CD4-positive, alpha-beta T cell treated with Interleukin-17A for 1 hour (primary cell): ENCODE measurements at places on chromosomes 1 and 21.

DNA sequence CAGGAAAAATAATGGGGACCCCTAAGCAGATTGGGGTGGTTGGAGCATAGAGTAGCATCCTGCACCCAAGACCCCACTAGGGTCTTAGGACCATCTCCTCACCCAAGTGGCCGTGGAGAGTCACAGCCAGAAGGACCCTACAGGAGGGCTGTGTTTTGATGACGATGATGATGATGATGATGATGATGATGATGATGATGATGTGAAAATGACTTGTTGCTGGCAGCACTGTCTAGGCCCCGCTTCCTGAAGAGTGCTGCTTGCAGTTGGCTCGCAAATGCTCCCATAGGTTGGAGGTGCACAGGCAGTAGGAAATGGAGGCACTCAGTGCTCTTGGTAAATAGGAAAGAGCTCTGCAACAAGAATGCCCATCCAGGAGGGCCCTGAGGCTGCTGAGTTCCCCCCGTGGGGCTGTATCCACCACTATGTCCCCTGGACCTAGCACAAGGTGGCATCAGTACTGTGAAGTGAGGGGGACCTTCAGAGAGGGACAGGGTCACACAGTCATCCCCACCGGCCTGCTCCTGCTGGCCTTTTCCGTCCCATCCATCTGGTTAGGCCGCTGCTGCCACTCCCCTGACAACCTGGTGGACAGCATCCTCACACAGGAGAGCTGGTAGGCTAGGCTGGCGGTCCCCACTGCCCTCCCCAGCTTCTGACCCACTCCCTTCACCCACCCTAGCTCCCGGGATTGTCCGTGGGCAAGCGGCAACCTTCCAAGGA, 139.6 kb downstream of the FOXD2 start:
- no peak for DNase-seq

GRCh38 chr1:54009406-54009805, 8.6 kb downstream of the LDLRAD1 start:
- no peak for DNase-seq

DNA sequence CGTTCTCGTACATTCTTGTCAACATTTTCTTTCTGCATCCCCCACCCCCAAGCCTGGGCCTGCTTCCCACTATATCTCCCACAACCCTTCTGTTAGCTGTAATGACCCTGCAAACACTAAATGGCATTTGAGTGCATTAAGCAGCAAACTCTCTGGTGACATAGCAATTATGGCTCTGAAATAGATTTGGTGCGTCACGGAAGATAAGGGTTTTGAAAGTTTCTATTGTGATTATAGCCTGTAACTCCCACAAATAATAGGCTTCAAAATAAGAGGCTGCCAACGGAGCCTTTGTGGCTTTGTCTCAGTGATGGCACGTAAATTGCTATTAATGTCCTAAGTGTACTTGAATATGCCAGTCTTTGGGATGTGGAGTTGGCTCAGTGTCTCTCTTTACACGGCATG, 277.6 kb downstream of the PBX1 start:
- no peak for DNase-seq

GRCh38 chr21:15160136-15160535, 95.3 kb upstream of the NRIP1 start:
- DNase-seq: no peak

DNA sequence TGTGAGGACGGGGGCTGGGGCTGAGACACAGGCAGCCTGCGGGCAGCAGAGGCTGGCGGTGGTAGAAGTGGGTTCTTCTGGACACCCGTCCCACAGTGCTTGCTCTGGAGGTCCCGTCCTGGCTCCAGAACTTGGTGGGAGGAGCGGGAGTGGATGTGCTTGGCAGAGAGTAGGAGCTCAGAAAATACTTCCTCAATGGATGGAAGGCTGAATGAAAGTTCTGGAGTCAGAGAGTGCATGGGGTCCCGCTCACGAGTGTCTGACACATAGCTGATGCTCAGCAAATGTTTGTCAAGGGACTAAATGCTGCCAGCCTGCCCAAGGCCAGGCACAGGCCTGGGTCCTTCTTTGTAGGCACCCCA, 13.4 kb upstream of the NES start:
- DNase-seq: no peak

- DNase-seq: no peak
Observed at GRCh38 chr1:95548211-95548610, 314.2 kb downstream of the RWDD3 start.

- no peak for DNase-seq
Observed at GRCh38 chr1:117639741-117640140, 33.9 kb downstream of the TENT5C start.

- DNase-seq: no peak
Observed at GRCh38 chr1:226825037-226825745, 45.2 kb upstream of the PSEN2 start.

GRCh38 chr21:35019631-35020032, 29.5 kb downstream of the RUNX1 start:
- DNase-seq: no peak

GRCh38 chr1:34186741-34187494, 10.2 kb downstream of the C1orf94 start:
- no peak for DNase-seq

DNA sequence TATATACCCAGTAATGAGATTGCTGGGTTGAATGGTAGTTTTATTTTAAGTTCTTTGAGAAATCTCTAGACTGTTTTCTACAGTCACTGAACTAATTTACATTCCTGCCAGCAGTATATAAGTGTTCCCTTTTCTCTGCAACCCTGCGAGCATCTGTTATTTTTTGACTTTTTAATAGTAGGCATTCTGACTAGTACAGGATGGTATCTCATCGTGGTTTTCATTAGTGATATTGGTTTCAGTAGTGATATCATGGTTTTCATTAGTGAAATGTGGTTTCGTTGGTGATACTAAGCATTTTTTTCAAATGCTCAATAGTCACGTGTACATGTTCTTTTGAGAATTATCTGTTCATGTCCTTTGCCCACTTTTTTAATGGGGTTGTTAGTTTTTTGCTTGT, 316.8 kb downstream of the PTBP2 start:
- no peak for DNase-seq

DNA sequence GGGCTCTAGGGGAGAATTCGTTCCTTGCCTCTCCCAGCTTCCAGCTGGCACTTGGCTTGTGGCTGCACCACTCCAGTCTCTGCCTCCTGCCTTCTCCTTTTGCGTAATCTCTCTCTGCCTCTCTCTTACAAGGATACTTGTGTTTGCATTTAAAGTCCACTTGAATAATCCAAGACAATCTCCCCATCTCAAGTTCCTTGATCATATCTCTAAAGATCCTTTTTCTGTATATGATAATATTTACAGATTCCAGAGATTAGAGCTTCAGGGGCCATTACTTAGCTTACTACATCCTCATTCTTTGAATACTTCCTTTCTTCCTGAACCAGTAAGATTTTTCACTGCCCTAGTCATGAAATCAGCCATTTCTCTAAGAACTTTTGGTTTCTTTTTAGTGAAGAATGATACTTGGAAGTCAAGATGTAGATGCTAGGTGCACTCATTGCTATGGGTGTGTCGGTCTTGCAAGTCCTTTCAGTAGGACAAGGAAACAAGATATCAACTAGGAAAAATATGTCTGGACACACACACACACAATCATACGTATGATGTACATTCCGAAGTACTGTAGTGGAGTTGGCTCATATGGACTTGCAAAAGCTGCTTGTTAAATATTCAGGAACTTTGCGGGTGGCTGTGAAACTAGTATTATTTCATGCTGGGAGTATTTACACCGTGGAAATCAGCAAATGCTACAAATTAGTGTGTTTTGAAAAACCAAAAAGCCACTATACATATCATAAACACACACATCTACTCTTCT, 20.8 kb upstream of the RLF start:
- DNase-seq: no peak

- no peak for DNase-seq
Observed at GRCh38 chr1:3312310-3312897, 142.1 kb upstream of the ARHGEF16 start.

GRCh38 chr1:161180639-161181038, 3.3 kb upstream of the B4GALT3 start:
- peak; percentile 47 for DNase-seq

DNA sequence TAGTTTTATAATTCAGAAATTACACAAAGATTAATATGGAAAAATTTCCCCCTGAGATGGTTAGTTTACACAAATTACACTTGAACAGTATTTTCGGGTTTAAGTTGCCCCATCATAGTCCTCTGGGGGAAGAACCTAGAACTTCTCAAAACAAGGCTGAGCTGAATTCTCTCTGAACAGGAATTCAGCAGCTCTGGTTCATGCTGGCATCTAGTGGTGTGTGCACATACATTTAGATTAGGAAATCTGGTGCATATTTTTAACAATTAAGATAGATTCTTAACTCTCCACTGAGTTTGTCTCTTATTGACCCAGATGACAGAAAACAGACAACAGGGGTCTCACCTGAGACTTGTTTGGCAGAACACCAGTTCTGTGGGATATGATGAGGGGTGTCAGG, 410.7 kb downstream of the DSCAM start:
- DNase-seq: no peak

GRCh38 chr1:71303617-71304041, 222.8 kb upstream of the ZRANB2 start:
- DNase-seq: no peak

DNA sequence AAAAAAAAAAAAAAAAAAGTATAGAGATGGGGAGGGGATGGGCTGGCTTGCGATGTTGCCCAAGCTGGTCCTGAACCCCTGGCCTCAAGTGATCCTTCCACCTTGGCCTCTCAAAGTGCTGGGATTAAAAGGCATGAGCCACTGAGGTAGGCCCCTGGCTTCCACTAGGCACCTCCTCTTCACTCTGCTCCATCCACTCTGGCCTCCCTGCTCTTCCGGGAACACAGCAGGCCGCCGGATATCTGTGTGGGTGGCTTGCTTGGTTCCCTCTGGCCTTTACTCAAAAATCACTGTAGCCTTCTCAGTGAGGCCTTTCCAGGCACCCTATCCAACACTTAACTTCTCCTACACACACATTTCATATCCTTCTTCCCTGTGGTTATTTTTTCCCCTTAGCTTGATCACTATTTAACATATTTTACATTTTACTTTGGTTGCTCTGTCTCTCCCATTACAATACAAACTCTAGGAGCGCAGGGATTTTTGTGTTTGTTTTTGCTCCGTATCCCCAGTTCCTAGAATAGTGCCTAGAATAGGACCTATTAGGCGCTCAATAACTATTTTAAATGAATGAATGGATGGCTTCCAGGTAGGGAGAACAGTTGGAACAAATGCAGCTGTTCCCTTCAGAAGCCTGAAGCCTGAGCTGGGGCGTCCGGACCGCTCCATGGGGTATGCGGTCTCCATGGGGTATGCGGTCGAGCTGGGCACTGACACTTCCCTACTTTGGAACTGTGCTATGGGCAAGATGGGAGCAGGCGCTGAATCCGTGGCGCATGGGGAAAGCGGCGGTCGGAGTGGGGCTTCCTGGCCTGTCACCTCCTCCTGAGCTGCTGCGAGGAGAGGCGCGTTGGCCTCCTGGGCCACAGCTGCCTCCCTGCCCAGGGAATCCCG, 46.7 kb downstream of the H3-3A start:
- no peak for DNase-seq

- no peak for DNase-seq
Observed at GRCh38 chr21:15240848-15241247, 176.0 kb upstream of the NRIP1 start.

DNA sequence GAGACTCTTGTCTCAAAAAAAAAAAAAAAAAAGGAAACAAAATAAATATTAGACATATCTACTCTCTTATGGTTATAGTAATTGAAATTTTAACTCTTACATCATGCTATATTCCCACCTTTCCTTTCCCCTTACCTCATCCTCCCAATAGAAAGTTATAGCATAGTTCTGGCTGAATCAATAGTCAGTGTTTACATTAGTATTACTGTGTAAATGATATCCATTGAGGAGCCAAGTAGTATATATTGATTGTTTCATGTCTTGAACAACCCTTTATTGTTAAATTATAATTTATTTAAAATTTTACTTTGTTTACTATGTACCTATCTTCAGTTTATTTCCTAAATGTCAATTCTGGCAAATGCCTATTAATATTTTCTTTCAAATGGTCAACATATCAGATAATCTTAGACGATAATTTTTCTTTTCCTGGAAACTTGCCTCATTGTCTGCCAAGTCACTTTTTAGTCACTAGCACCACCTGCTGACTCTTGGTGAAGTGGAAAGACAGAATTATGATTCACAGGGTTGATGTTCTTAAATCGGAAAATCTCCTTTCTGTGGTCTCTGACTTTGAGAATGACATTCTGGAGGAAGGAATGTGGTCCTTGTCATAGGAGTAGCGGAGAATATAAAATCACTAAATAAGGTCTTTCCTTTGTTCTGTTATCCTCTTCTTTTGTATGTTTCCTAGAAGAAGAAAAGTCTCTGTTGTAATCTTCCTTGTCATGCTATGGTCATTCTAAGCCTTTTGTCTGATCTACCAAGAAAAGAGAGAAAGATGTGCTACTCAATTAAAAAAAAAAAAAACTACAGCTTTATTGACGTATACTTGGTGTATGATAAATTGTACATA, 8.6 kb downstream of the HJV start:
- DNase-seq: peak; percentile 82
